ENCODE measurements at places on chromosomes 2 and 18.
A peak's percentile ranks its signal among the peaks of the same experiment; 100 is the strongest.

- DNase-seq = no peak
Measured at GRCh38 chr2:144832048-144832447, 312.1 kb upstream of the ZEB2 start.

DNA sequence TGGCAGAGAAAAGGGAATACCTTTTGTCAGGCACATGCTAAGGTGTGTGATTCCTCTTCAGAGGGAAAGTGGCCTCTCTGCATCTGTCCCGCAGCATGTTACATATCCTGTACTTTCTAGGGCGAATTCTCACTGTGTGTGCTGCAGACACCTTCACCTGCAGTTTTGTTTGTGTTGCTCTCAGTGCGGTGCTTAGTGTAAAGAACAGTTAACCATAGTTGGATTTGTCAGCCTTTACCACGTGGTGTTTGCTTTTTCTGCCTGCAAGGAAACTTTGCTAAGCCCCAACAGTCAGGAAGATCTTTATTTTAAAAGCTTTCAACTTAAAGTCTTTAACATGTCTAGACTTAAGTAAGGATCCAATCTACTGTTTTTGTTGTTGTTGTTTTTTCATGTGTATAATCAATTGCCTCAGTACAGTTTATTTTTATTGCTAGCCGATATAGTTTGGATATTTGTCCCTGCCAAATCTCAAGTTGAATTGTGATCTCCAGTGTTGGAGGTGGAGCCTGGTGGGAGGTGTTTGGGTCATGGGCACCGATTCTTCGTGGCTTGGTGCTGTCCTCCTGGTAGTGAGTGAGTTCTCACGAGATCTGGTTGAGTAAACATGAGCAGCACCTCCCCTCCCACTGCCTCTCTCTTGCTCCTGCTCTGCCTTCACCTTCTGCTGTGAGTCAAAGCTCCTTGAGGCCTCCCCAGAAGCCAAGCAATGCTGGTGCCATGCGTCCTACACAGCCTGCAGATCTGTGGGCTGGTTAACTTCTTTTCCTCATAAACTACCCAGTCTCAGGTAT, 90.6 kb downstream of the SNTG2 start:
- DNase-seq = no peak

- no peak for DNase-seq
Measured at GRCh38 chr18:3599861-3600260, 149.9 kb downstream of the TGIF1 start.

- no peak for DNase-seq
Measured at GRCh38 chr2:200322607-200323006, 16.1 kb downstream of the SPATS2L start.

DNA sequence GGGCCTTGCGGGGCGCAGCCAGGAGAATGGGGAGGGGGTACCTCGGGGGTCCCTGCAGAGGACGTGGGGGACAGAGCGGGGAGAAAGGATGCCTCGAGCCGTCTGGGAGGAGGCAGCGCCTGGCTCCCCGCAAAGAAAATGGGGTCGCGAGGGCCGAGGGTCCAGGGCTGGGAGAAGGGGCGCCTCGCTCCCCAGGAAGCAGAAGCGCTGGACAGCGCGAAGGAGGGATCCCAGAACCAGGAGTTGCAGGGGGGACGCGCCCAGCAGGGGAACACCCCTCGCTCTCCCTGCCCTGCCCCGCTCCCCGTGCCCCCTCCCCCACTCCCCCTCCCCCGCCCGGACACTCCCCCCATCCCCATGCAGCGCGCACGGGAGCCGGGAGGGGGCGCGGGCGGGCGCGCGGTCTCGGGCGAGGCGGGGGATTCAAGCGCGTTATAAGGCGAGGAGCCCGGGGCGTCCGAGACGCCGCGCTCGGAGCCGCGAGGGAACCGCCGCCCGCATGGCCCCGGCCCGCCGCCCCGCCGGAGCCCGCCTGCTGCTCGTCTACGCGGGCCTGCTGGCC, at the start of gene ERFE:
Gene ERFE, plus strand, starts transcription at position 462 of the 562 bp plus-strand sequence. Its CDS starts 38 bp downstream, at position 500.
- DNase-seq = peak; percentile 58

- DNase-seq = no peak
Measured at GRCh38 chr18:76274468-76275289, 220.4 kb downstream of the ZNF516 start.

All from MCF 10A (cell line).